ENCODE measurements at places on chromosomes 3 and 15. TPM values are rescaled to one million over a fixed set of nuclear protein-coding genes. Genes with fewer than 3 reads are reported as not detected.
A peak's percentile ranks its signal among the peaks of the same experiment; 100 is the strongest.

SLC27A2 gene
- total RNA-seq: 0.18 TPM

GRCh38 chr3:48847053-48847503 is 596 bp downstream of the PRKAR2A start:
- peak; percentile 82 for DNase-seq

DNA sequence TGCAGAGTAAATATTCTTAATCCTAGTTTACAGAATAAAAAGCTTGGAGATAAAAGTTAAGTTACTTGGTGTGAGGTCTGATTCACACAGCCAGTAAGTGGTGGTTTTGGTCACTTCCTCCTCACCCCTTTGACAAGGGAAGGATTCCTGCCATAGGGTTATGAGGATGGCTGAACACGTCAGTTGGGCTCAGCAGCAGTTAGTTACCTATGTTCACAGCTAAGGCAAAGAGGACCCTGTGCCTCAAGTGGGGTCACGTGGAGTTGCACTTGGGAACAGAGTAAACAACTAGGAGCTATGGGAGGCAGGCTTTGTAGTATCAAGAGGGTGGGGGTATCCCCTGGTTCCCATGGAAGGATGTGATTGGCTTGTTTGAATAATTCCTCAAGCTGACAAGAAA is 232.2 kb downstream of the UBE2E2 start:
- no peak for DNase-seq

BTLA gene
- total RNA-seq: 0.18 TPM

DNA sequence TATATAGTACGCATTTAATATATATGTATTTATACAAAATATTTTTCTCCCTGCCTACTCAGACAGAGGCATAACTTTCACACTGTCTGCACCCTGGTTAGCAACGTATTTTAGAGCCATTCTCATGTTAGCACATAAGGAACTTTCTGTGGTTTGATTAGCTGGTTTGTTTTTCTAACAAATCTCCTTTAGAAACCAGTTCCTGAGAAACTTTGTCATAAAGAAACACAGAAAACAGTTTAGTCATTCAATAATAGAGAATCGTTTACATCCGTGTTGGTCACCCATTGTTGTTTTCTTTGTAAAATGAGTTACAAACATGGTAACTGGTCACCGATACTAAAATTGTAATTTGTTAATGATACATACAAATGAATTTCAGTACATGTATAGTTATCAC is 5.9 kb upstream of the NGRN start:
- DNase-seq: no peak

ATG3 gene
- total RNA-seq: 30.3 TPM

DNA sequence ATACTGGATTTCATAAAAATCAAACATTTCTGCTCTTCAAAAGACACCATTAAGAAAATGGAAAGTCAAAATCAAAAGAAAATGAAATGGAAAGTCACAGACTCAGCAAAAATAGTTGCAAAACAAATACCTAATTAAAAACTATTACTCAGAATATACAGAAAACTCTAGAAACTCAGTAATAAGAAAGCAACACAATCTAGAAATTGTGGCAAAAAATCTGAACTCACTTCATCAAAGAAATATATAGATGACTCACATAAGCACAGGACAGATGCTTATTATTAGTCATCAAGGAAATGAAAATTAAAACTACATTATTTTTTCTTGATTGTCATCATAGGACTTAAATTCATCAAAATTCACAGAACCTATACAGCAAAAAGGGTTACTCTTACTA is 430.0 kb downstream of the SHQ1 start:
- no peak for DNase-seq

GRCh38 chr3:164408326-164408725 is 670.0 kb downstream of the SI start:
- DNase-seq: no peak

- no peak for DNase-seq
These were observed 417.5 kb downstream of the TUSC7 start for GRCh38 chr3:117126946-117127546.

GRCh38 chr3:57163751-57164150 is 1.4 kb downstream of the IL17RD start:
- DNase-seq: no peak

GRCh38 chr3:9067352-9067975 is 104.2 kb upstream of the RAD18 start:
- DNase-seq: peak; percentile 82

DNA sequence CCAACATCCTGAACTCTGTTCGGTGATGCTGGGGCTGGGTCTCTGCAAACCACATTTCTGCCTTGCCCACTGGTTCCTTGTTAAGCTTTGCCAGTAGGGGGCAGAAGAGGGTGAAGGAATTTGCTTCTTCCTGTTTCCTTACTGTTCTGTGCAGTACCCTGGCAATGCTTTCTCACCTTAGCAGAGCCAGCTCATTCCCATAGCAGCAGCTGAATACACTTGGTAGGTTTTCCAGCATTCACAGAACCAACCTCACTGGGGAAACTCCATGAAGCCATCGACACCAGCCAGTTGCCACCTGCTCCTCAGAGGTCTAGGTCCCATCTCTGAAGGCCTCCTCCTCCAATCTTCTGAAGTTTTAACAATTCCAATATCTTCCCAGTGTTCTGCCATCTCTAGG is 308.4 kb downstream of the PDCD6IP start:
- DNase-seq: peak; percentile 5

DNA sequence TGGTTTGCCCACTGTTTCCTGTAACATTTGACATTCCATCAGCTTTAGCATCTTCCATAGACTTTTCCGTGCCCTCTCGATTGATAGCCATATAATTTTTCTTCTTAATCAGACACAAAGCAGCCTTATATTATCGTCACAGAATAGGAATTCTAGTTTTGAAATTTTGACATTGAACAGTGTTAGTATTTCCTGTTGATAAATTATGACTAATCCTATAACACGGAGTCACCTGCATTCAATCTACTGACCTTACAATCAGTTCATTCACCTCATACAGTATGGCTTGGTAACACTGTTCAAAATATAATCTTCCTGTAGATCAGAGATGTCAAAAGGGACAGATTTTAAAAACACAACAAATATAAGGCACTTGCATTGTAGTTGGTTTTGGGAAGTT is 423.7 kb downstream of the C3orf38 start:
- DNase-seq: no peak

ZNF385D gene
- 10.6 TPM for total RNA-seq
